ENCODE measurements at places on chromosomes 2 and 18. TPM values are rescaled to one million over a fixed set of nuclear protein-coding genes. Genes with fewer than 3 reads are reported as not detected.

DNA sequence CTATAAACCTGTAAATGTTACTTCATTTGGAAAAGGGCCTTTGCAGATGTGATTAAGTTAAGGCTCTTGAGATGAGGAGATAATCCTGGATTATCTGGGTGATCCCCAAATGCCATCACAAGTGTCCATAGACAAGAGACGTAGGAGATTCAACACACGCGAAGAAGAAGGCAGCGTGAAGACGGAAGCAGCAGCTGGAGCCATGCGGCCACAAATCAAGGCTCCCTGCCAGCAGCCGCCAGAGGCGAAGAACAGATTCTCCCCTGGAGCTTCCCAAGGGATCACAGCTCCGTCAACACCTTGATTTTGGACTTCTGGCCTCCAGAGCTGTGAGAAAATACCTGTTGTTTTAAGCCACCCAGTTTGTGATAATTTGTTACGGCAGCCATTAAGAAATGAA is 11.0 kb upstream of the VAPA start:
- no peaks in the 10 kb centered on the region for H3K4me1 ChIP-seq
- H3K27ac ChIP-seq: no peak overlapping the region
- no peak overlapping the region for H3K4me3 ChIP-seq
- no peaks in the 10 kb centered on the region for H3K27me3 ChIP-seq
- no peak for DNase-seq
- H3K36me3 ChIP-seq: no peaks in the 10 kb centered on the region

GRCh38 chr2:45889053-45889452 is 237.6 kb downstream of the PRKCE start:
- H3K4me3 ChIP-seq: no peak overlapping the region
- no peak overlapping the region for H3K27ac ChIP-seq

DNA sequence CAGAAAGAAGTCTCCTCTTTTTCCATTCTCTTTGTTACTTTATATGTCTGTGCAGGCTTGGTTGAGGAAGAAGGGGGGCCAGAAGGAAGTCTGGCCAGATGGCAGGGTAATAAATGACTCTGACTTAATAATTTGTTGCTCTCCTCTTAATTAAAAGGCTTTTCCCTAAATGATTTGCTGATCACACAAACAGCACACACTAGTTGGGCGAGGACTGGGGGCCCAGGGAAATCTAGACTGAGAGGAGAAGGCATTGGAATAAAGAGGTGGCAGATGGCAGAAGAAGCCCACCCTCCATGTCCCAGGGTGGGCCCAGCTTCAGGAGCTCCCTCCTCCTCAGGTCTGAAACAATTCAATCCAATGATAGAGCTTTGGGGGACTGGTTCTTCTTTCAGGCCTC is 12.7 kb upstream of the SMARCAL1 start:
- H3K4me1 ChIP-seq: no peaks in the 10 kb centered on the region
- no peak overlapping the region for H3K4me3 ChIP-seq
- no peak for DNase-seq

DNA sequence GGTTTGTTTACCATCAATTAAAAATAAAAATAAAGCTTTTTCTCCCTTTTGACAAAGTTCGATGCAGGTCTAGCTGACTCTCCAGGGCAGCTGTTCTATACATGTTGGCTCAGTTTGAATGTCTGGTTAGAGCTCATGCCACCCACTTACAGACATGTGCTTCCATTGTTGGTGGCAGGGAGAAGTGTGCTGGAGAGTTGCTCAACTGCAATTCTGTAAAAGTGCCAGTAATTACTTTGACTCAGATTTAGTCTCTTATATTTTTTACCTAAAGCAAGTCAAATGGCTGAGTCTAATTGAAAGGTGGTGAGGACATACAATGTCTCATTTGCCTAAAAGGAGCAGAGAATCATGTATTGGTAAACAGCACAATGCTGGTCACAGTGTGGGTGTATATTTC is 609.1 kb upstream of the SYT4 start:
- no peaks in the 10 kb centered on the region for H3K27me3 ChIP-seq
- no peak for DNase-seq
- H3K36me3 ChIP-seq: no peaks in the 10 kb centered on the region
- H3K4me1 ChIP-seq: no peaks in the 10 kb centered on the region
- no peak overlapping the region for H3K4me3 ChIP-seq

DNA sequence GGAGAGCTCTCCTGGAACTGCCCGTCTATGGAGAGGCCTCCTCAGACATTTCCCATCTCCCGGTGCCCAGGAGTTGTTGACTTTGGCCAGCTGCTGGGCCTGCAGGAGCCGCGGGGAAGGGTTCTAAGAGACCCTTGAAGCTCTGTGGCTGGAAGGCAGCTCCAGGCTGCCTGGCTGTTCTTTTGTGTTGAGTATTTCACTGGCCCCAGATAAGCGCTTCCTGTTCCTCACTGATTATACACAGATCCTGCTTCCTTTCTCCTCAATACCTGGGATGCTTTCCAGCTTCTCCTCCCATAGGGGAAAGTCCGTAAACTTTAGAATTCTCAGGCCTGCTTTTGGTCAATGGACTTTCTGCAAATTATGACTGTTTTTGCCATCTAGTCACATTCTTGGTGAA is 57.8 kb downstream of the TGOLN2 start:
- no peaks in the 10 kb centered on the region for H3K36me3 ChIP-seq
- H3K4me1 ChIP-seq: peaks cover 13% of the 10 kb centered on the region

GRCh38 chr18:56888978-56889377 is 237.8 kb downstream of the WDR7 start:
- H3K4me1 ChIP-seq: no peaks in the 10 kb centered on the region
- H3K36me3 ChIP-seq: no peaks in the 10 kb centered on the region
- H3K4me3 ChIP-seq: no peak overlapping the region
- no peak overlapping the region for H3K27ac ChIP-seq
- H3K27me3 ChIP-seq: no peaks in the 10 kb centered on the region
- no peak for DNase-seq

DNA sequence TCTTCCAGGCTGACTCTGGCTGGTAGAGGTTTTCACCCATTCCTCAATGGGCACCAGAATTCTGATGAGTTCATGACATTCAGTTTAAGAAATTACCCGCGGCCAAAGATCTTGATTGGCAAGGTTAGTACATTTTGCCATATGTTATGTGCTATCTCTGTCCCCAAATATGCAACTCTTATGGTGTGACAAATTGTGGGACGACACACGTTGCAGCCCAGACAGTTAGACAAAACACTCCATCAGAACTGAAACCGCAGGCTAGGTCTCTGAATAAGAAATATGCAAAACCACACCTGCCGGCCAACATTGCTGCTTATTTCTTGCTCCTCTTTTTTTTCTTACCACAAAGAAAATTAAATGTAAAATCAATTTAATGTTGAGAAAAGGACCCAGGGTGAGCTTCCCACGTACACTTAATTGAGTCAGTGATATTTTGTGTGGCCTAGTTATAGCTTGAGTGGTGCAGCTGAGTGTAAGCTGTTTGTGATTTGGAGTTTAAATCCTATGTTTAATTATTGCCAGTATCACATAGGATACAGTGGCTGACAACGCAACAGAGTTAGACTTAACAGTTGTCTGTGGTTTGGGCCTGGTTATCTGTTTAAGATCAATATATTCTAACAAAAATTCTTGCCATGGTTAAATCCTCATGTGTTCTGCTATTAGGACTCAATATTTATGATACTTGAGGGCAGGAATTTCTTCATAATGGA is 35.7 kb upstream of the LTBP1 start:
- H3K27me3 ChIP-seq: no peaks in the 10 kb centered on the region
- no peak overlapping the region for H3K27ac ChIP-seq
- H3K36me3 ChIP-seq: no peaks in the 10 kb centered on the region
- H3K4me3 ChIP-seq: no peak overlapping the region
- DNase-seq: no peak

GRCh38 chr18:10308154-10308553 is 146.3 kb upstream of the APCDD1 start:
- no peak for DNase-seq
- no peaks in the 10 kb centered on the region for H3K27me3 ChIP-seq
- no peaks in the 10 kb centered on the region for H3K36me3 ChIP-seq
- H3K4me1 ChIP-seq: no peaks in the 10 kb centered on the region

- H3K27ac ChIP-seq: no peak overlapping the region
- H3K4me3 ChIP-seq: no peak overlapping the region
- no peaks in the 10 kb centered on the region for H3K27me3 ChIP-seq
- no peaks in the 10 kb centered on the region for H3K36me3 ChIP-seq
Observed at GRCh38 chr2:45145073-45145899, 136.0 kb upstream of the SIX2 start.

DNA sequence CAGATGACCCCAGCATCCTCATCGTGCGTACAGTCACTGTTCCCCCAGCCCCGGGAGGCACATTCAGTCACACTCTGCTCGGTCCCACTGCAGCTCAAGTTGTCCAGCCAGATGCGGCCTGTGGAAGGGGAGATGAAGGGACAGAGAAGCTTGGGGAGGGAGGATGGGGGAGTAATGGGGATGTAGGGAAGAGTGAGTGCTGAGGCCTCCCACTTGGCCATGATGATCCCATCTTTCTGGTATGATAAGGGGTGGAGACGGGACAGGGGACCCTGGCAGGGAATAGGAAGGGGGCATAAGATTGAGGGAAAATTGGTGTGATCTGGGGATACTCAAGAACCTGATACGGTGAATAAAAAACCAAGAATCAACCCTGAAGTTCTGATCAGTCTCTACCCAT is 3.5 kb downstream of the LOXL3 start:
- H3K27ac ChIP-seq: no peak overlapping the region
- DNase-seq: no peak
- H3K36me3 ChIP-seq: no peaks in the 10 kb centered on the region
- no peak overlapping the region for H3K4me3 ChIP-seq

- no peaks in the 10 kb centered on the region for H3K36me3 ChIP-seq
- H3K27me3 ChIP-seq: no peaks in the 10 kb centered on the region
- DNase-seq: no peak
- H3K4me1 ChIP-seq: no peaks in the 10 kb centered on the region
- no peak overlapping the region for H3K27ac ChIP-seq
- H3K4me3 ChIP-seq: no peak overlapping the region
Observed at GRCh38 chr18:22674272-22674671, 256.6 kb upstream of the CTAGE1 start.

The POTEI gene
- not detected for total RNA-seq

The DSG2 gene
- total RNA-seq: 13.9 TPM

The FIGN gene
- total RNA-seq: 5.4 TPM

Data from liver (tissue), 10 donors.